ENCODE measurements at places on chromosomes 12 and 14. TPM values are rescaled to one million over a fixed set of nuclear protein-coding genes. Genes with fewer than 3 reads are reported as not detected.

GRCh38 chr14:104794099-104794498, 1.4 kb downstream of the AKT1 start:
- peak overlapping the region; percentile 93 for H3K4me3 ChIP-seq
- no peak overlapping the region for H3K27ac ChIP-seq
- H3K36me3 ChIP-seq = peaks cover 9% of the 10 kb centered on the region
- no peak for DNase-seq

DNA sequence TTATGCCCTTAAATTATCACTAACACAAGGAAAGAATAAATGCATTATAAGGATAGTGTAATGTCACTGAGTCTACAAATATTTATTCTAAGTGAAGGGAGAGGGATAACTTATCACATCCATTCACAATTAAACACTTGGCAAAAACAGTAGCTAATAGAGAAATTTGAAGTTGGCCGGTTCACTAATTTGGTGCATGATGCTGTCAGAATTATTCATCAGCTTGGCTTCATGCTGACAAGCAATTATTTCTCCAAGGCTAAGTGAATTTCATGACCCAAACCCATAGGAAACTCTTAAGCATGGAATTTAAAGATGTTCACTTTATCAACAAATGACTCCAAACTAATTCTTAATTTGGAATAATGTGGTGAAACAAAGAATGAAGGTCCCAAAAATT, 25.0 kb upstream of the NR1H4 start:
- no peaks in the 10 kb centered on the region for H3K36me3 ChIP-seq
- peak overlapping the region; percentile 11 for H3K27ac ChIP-seq
- no peak overlapping the region for H3K4me3 ChIP-seq

GRCh38 chr14:104116756-104117340, 21.5 kb upstream of the KIF26A start:
- H3K27ac ChIP-seq = no peak overlapping the region
- peaks cover 30% of the 10 kb centered on the region for H3K27me3 ChIP-seq
- no peaks in the 10 kb centered on the region for H3K36me3 ChIP-seq
- no peaks in the 10 kb centered on the region for H3K4me1 ChIP-seq

DNA sequence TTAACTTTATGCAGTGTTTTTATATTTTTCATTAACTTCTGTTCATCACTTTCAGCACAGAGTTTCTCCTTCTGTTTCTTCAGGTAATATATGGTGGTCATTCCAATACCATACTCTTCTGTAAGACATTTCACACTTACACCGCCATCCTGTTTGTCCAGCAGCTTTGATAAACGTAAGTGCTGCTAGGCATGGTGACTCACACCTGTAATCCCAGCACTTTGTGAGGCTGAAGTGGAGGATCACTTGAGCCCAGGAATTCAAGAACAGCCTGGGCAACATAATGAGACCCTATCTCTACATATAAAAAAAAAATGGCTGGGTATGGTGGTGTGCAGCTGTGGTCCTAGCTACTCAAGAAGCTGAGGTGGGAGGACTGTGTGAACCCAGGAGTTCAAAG, 55.8 kb downstream of the EXOC5 start:
- H3K4me3 ChIP-seq = no peak overlapping the region
- H3K36me3 ChIP-seq = peaks cover 19% of the 10 kb centered on the region
- no peak overlapping the region for H3K27ac ChIP-seq
- H3K27me3 ChIP-seq = no peaks in the 10 kb centered on the region
- DNase-seq = no peak

GRCh38 chr12:54830199-54830598, 24.1 kb upstream of the MUCL1 start:
- no peaks in the 10 kb centered on the region for H3K27me3 ChIP-seq
- no peaks in the 10 kb centered on the region for H3K36me3 ChIP-seq
- no peak overlapping the region for H3K4me3 ChIP-seq
- H3K27ac ChIP-seq = peak overlapping the region; percentile 73
- peaks cover 19% of the 10 kb centered on the region for H3K4me1 ChIP-seq

DNA sequence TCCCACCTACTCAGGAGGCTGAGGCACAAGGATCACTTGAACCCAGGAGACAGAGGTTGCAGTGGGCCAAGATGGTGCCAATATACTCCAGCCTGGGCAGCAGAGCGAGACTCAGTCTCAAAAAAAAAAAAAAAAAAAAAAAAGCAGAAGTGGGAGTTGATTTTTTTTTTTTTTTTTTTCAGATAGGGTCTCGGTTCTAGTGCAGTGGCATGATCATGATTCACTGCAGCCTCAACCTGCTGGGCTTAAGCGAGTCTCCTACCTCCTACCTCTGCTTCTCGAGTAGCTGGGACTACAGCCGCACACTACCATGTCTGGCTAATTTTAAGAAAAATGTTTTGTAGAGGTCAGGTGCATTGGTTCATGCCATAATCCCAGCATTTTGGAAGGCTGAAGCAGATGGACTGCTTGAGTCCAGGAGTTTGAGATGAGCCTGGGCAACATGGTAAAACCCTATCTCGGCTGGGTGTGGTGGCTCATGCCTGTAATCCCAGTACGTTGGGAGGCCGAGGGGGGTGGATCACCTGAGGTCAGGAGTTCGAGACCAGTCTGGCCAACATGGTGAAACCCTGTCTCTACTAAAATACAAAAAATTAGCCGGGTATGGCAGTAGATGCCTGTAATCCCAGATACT, 16.3 kb upstream of the HSP90AA1 start:
- no peaks in the 10 kb centered on the region for H3K4me1 ChIP-seq
- no peak overlapping the region for H3K4me3 ChIP-seq
- peaks cover 4% of the 10 kb centered on the region for H3K27me3 ChIP-seq

- H3K27ac ChIP-seq = no peak overlapping the region
- peaks cover 12% of the 10 kb centered on the region for H3K4me1 ChIP-seq
- H3K27me3 ChIP-seq = no peaks in the 10 kb centered on the region
Observed at GRCh38 chr12:20403230-20403629, 34.9 kb downstream of the PDE3A start.

The ALKBH2 gene
- 10.4 TPM for total RNA-seq

The ACOT4 gene
- total RNA-seq = 0.44 TPM

The CD9 gene
- 67.2 TPM for total RNA-seq
